Caco-2 (cell line): ENCODE measurements at places on chromosomes 2 and 18.

DNA sequence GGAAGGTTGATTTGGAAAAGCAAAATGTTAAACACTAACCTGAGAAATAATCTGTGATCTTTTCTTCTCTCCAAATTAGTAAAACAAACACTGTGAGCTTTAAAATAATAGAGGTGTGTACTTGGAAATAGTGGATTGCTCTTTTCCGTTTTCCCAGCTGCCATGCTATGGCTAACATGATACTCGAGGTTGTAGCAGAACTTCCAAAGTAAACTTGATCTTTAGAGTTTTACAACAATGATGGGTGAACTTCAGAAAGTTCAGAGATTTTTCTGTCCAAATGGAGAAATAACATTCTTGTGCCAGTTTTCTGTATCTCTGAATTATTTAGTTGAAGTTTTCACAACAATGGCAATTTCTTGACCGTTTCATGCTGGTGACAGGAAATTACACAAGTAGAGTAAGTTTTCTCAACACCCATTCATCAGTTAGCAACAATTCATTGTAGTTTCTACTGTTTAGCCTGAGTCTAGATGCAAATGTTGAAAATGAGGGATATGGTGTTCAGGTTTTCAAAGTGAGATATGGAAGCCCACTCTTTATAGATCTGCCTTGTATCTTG lies 135.3 kb upstream of the CTAGE1 start:
- DNase-seq = no peak
- H3K27ac ChIP-seq = no peak overlapping the region
- no peaks in the 10 kb centered on the region for H3K36me3 ChIP-seq
- no peaks in the 10 kb centered on the region; the same call in none of the 2 replicates for H3K4me1 ChIP-seq
- H3K4me3 ChIP-seq = no peak overlapping the region

DNA sequence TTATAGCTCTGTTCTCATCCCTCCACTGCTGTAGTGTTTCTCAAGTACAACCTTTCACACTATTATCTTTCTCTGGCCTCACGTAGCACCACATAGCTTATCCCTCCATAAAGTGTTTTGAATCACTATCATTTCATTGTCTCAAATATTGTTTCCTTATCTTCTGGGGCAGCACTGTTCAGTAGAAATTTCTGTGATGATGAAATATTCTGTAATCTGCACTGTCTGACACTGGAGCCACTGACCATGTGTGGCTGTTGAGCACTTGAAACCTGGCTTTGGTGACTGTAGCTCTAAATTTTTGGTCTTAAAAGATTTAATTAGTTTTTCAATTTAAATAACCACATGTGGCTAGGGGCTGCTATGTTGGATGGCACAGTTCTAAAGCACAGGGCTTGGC lies 78.9 kb downstream of the CPS1 start:
- H3K27ac ChIP-seq = peak overlapping the region; percentile 58
- H3K4me3 ChIP-seq = no peak overlapping the region
- no peaks in the 10 kb centered on the region for H3K4me1 ChIP-seq

GRCh38 chr2:163491850-163492249 lies 244.0 kb downstream of the FIGN start:
- H3K36me3 ChIP-seq = no peaks in the 10 kb centered on the region
- H3K4me1 ChIP-seq = no peaks in the 10 kb centered on the region
- H3K4me3 ChIP-seq = no peak overlapping the region
- no peaks in the 10 kb centered on the region for H3K27me3 ChIP-seq
- no peak overlapping the region for H3K27ac ChIP-seq
- no peak for DNase-seq

- H3K4me1 ChIP-seq = 0 out of 2 replicates have a peak, but pooled peaks cover 9% of the 10 kb centered on the region
- H3K36me3 ChIP-seq = no peaks in the 10 kb centered on the region
- no peak for DNase-seq
- no peak overlapping the region for H3K27ac ChIP-seq
- H3K27me3 ChIP-seq = no peaks in the 10 kb centered on the region
- no peak overlapping the region for H3K4me3 ChIP-seq
These were observed 50.6 kb upstream of the ODC1 start for GRCh38 chr2:10498525-10499274.
